ENCODE measurements at places on chromosomes 13 and 19.

DNA sequence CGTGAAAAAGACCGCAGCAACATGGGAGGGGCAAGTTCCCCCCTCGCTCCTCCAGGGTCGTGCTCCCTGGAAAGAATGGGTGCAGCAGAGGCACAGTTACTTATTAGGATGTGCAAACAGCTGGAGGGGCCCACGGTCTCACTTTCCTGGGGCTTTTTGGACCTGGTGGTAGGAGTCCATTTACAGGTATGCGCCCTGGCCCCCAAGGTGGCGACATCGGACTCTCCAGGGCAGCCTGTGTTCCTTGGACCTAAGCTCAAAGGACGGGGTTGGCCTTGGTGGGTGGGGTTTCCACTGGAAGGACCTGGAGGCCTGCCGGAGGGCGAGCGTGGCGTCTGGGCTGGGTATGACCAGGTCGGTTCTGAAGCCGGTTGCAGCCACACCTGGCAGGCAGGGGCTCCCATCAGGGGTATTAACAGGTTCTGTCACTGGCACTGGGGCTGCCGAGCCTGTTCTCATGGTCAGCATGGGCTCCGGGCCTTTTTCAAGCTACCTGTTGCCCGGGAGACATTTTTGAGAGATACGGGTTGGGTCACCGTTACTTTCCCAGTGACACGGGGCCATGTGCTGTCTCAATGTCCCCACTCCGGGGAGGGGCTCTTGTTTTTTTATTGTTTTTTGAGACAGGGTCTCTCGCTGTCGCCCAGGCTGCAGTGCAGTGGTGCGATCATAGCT lies 5.9 kb downstream of the ZFR2 start:
- DNase-seq = no peak

DNA sequence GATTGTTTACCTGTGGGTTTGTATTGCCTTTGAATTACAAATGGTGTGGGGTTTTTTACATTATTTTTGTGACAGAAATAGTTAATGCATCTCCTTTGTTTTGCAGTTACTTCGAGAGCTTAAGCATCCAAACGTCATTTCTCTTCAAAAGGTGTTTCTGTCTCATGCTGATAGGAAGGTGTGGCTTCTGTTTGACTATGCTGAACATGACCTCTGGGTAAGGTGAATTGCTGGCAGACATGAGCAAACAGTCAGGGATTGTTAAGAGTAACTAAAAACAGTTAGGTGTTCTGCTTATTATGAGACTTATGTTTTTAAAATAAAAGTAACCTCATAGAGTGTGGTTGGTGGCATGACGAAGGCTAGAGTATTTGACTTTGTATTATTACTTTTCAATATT lies 95.0 kb downstream of the CDK8 start:
- DNase-seq = no peak

DNA sequence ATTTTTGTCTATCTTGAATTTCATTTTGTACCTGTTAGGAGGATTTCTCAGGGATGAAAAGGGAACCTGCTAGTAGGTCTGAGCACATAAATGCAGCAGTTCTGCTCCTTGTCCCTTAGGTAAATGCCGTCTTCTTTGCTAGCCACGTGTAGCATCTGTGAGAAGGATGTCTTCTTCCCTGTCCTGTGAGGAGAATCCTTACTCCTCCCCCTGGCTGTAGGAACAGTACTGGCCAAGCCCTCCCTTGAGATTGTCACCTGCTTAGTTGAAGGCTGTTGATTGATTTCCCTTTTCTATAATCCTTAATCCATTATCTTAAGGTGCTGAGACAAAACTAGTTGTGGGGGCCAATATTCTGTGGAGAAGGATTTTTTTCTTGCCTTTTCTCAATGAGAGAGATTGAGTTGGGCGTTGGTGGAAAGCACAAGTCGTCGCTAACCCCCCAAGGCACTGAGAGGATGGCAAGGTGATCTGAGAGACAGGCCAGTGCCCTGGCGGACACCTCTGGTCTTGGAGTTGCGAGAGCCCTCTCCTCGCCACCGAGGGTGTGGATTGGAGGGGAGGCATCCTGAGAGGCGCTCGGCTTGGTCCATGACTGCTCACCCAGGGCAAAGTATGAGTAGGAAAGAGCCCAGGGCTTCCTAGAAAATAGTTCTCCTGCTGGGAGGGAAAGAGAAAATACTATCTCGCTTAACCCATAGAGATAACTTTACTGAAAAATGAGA lies 216.7 kb downstream of the ATP8A2 start:
- DNase-seq = no peak

GRCh38 chr19:56839652-56840450 lies 675 bp downstream of the PEG3 start:
- DNase-seq = peak; percentile 91

GRCh38 chr13:75330770-75331169 lies 151.2 kb downstream of the TBC1D4 start:
- no peak for DNase-seq

DNA sequence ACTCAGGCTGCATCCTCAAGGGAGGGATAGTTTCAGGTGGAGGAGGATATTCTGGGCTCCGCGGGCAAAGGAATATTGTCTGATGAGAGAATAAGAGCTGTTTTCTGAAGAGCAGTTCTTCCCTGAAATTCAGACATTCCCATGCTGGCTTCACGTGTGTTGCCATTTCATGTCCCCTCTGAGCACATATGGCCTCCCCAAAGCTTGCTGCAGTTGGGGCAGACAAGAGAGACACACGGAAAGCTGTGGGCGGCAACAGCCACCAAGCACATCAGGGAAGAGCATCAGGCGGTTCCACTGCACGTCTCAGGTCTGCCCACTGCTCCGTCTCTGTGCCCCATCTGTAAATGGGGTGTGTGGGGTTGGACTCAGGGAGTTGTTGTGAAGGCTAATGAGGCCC lies 247.5 kb upstream of the TSHZ3 start:
- no peak for DNase-seq

GRCh38 chr13:73849292-73849691 lies 284.9 kb downstream of the KLF12 start:
- DNase-seq = no peak

- no peak for DNase-seq
These were observed 63.7 kb downstream of the UNC13A start for GRCh38 chr19:17624314-17624991.

DNA sequence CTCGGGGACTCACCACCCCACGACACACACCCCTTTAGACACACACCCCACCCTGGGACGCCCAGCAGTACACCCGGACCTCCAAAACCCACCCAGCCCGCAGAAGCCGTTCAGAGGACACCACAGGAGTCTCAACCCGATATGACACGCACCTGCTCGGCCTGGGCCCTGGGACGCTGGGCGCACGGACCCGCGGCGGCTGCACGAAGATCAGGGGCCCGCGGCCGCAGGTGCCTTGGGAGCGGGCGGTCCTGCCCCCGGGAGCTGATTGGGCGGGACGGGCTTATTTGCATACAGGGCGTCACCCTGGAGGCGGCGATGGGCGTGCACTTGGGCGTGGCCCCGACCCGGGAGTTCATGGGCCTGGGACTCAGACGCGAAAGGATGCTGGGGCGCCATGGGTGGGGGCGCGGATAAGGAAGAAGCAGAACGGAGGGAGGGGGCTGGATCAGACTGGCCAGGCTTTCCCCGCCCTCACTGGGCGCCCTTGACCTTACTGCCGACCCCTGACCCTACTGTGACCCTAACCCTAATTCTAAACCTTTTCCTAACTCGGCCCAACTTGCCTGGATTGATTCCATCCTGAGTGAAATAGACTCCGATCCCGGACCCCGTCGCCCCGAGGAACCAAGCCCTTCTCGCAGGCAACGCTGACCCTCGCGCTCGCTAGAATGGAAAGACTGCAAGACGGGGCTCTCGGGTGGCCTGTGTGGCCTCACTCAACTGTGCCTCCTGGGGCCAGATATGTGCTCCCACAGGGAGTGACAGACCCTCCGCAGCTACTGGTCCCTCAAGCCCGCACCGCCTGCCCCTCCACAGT lies at the start of gene MEF2B:
Gene MEF2B, minus strand, starts transcription at position 211 of the 820 bp plus-strand sequence. CDS start 19,528 bp downstream, outside the sequence.
- DNase-seq = peak; percentile 17

DNA sequence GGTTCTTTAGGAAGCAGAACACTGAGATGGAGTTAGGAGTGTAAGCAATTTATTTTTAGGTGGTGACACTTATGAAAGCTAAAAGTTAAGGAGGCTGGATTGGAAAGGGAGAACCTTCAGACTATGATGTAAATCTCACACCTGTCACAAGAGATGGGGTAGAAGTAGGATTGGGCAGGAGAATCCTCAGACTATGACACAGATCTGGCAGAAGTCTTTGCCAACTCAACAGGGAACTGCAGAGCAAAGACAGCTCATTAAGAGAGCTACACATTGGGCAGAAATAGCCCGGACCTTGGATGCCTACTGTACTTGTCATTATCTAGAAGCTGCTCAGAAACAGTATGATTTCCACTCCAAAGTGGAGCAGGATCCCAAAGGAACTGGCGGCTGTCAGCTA lies 134.4 kb downstream of the DNAJC15 start:
- no peak for DNase-seq

GRCh38 chr19:13747098-13747453 lies 17.2 kb upstream of the MRI1 start:
- no peak for DNase-seq

- DNase-seq = no peak
These were observed 118.3 kb downstream of the DNAJC15 start for GRCh38 chr13:43141685-43142084.

DNA sequence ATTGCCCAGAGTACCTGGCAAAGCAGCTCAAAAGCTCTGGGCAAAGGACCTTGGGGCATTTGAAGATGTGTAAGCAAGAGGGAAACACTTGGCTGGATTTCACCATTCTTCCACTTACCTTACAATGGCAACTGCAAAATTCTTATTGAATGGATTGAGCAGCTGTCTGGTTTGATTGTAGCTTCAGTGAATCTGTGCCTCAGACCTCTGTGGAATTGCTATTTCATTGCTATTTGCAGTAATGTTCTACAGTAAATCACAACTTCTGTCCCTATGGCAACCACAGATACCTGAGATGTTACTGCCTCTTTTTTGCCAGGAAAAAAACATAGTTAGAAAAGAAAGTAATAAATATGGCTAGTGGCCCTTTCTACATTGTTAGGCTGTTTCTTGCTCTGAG lies 519.5 kb downstream of the SUCLA2 start:
- DNase-seq = no peak

- no peak for DNase-seq
These were observed 502.7 kb downstream of the FGF9 start for GRCh38 chr13:22173610-22174009.

GRCh38 chr19:19490214-19490968 lies 25.0 kb downstream of the TSSK6 start:
- DNase-seq = peak; percentile 89

DNA sequence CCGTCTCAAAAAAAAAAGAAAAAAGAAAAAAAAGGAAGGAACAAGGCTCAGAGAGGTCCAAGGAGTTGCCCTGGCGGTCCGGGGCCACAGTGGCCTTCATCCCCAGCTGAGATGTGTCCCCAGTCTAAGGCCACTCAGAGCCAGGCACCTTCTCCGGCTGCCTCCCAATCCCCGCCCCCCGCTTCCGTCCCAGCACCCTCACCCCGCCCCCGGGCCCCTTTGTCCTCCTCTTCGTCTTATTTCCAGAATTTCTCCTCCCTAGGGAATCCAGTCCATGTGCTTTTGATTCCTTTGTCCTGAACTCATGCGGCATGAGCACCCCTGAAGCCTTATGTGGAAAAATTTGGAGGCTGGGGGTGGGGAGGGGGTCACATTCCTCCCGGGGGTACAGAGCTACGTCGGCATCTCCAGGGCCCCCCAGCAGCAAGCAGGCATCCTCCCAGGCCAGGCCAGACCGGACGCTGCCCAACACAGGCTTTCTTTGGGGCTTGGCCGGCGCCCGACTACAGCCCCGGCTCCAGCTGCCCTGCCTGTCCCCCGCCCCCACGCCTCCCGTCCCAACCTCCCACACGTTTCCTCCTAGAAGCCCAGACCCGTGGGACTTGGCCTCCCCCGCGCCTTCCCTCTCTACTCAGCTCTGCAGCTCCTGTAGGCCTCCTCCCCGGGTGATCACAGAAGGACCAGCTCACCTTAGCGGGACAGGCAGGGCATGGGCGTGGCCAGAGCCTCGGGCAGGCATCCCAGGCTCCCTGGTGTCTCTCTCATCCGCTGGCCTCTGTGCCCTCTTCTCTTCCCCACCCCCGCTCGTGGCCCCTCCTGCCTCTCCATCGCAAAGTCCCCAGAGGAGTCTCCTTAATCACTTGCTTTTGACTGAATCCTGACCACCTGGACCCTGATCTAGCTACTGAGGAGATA lies 17.8 kb upstream of the ADGRE5 start:
- DNase-seq = peak; percentile 77

- DNase-seq = no peak
These were observed 57.9 kb downstream of the ZNF100 start for GRCh38 chr19:21709464-21709863.

GRCh38 chr13:24149246-24150032 lies 11.1 kb upstream of the SPATA13 start:
- DNase-seq = no peak

- DNase-seq = no peak
These were observed 10.8 kb downstream of the JOSD2 start for GRCh38 chr19:50500060-50500752.

DNA sequence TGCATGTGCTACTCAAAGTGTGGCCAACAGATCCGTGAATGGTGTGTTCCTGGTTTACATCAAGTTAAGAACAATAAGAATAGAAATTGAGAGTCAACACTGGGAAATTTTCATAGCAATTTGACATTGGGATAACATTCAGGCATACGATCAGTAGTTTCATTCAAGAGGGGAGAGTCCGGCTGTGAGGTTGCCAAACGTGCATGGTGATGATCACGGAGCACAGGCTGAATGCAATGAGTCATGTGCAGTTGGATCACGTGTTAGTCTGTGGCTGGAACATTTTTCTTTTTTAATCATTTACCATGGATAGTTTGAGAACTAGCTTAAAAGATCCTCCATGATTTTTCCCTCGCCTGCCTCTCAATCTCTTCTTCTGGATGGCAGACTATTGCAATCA lies 2.5 kb upstream of the DCT start:
- no peak for DNase-seq

GRCh38 chr13:46736541-46737310 lies 60.2 kb downstream of the ESD start:
- peak; percentile 51 for DNase-seq

- no peak for DNase-seq
These were observed 2.3 kb downstream of the FUT2 start for GRCh38 chr19:48698046-48698445.

DNA sequence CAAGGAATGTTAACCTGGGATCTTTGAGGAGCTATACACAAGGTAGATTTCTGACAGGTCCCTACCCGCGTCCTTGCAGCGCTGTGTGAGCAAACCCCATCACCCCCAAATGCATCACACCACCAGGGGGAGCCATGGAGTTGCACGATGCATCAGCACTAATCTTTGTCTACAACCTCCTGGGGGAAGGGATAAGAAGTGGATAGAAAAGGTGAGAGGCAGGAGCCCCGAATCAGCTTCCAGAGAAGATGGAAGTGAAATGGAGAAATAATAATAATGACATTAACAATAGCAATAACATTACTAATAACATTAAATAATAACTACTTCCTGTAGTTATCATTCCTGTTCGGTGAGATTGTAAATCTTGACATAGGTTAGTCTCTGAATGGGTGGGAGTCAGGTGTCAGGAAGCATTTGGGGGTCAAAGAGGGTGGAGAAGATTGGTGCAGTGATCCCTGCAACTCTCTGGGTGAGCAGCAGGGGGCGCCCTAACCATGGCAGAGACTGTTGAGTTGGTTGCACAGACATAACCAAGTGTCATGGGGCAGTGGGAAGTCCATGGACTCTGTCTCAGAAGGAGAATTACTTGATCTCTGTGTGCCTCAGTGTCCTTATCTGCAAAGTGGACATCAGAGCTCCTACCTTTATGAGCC lies 16.5 kb downstream of the SIGLEC7 start:
- peak; percentile 93 for DNase-seq

- DNase-seq = no peak
These were observed 103.4 kb downstream of the TM9SF2 start for GRCh38 chr13:99604636-99605035.

- no peak for DNase-seq
These were observed 48.8 kb upstream of the TPM4 start for GRCh38 chr19:16027528-16027927.

GRCh38 chr13:27250833-27251165 lies 559 bp upstream of the RPL21 start:
- no peak for DNase-seq

Measured in suppressor macrophage (primary cell).